ENCODE measurements at places on chromosomes 7 and 10. TPM values are rescaled to one million over a fixed set of nuclear protein-coding genes. Genes with fewer than 3 reads are reported as not detected.

Gene EMX2
- not detected for total RNA-seq

Gene LRRC17
- total RNA-seq = 0.22 TPM

Gene GRM3
- total RNA-seq = not detected

Gene CCL26
- 14.4 TPM for total RNA-seq

Gene DYNC1I1
- 0.20 TPM for total RNA-seq

Gene TAS2R4
- total RNA-seq = 0.12 TPM

Gene MARVELD1
- 45.4 TPM for total RNA-seq

Gene EIF5AL1
- total RNA-seq = 3.1 TPM

Gene RET
- 1.1 TPM for total RNA-seq

Gene CROT
- 7.7 TPM for total RNA-seq

Gene GIMAP7
- not detected for total RNA-seq

Gene TEX47
- not detected for total RNA-seq

Gene ORAI2
- total RNA-seq = 39.5 TPM

Gene GPER1
- 0.89 TPM for total RNA-seq

Gene TUBAL3
- total RNA-seq = 0.48 TPM

Gene SPDYE6
- total RNA-seq = not detected

Gene SPDYE17
- total RNA-seq = not detected

Gene SAP25
- total RNA-seq = 0.76 TPM

Gene GPR37
- 0.53 TPM for total RNA-seq

Gene SPDYE5
- total RNA-seq = not detected

All from A549 treated with RU486 at 1 μM for 4 hours (cell line).